ENCODE measurements at places on chromosomes 1 and 21.

DNA sequence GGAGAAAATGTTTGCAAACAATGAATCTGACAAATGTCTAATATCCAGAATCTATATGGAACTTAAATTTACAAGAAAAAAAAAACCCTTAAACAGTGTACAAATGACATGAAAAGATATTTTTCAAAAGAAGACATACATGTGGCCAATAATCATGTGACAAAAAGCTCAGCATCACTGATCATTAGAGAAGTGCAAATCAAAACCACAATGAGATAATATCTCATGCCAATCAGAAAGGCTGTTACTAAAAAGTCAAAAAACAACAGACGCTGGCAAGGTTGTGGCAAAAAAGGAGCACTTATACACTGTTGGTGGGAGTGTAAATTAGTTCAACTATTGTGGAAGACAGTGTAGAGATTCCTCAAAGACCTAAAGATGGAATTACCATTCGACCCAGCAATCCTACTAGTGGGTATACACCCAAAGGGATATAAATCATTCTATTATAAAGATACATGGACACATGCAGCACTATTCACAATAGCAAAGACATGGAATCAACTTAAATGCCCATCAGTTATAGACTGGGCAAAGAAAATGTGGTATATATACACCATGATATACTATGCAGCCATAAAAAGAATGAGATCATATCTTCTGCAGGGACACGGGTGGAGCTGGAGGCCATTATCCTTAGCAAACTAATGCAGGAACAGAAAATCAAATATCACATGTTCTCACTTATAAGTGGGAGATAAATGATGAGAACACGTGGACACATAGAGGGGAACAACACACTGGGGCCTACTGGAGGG, 123.2 kb downstream of the PTPRC start:
- DNase-seq = no peak

DNA sequence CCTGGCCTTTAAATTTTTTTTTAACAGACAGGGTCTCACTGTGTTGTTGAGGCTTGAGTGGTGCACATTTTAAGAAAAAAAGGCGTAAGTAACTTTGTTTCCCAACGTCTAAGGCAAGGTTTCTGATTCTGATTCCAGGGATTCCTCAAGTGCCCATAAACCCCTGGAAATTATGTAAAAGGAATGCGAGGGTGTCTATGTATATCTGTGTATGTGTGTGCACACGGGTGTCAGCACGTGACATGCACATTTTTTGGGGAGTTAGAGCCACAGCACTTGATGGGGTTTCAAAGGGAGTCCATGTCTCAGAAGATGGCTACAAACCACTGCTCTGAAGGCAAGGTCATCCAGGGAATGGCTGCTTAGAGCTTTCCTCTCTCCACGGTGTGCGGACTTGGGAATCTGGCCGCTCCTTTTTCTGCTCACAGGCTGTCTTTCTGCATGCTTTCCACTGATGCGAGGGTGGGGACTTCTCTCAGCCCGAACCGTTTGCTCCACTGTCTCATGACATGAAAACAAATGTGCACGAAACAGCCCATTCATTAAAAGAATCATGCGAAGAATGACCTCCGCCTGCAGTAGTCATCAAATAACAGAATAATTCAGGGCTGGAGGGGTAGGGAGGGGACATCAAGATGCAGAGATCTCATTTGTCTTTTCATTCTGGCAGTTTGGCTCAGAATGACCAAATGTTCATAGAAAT, 18.7 kb upstream of the RERE start:
- no peak for DNase-seq

DNA sequence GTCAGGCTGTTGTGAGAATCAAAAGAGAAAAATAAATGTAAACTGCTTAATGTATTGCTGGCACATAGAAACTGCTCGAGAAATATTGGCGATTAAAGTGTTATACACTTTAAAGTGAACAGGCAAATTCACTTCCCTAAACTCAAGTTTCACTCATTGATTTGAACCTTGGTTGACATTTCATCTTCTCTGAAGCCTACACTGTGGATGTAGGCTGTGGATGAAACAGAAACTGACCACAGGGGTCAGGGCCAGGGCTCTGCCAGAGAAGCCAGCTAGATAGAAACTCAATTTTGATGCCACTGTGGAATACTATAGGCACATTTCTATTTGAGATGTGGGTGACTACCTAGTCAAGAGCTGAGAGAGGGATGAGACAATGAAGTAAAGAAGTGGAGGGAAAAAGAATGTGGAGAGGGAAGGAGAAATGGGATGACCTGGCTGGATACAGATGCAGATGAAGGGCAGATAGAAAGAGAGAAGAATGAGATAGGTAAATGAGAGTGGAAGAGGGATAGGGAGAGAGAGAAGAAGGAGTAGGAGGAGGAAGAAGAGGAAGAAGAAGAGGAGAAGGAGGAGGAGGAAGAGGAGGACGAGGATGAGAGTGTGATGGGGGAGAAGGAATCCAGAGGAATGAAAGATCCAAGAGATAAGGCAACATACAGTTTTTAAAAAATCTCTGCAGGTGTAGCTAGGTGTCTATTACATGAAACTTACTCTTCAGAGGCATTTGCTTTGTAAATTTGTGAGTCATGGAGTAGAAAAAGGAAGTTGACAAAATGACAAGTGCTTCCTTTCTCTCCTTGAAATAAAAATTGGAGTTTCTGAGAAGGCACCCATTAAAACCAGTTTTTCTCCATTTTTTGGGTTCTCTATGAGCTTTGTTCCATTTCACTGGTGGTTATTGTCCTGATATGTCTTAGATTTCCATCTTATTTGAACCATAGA, 17.4 kb upstream of the CD1D start:
- no peak for DNase-seq

DNA sequence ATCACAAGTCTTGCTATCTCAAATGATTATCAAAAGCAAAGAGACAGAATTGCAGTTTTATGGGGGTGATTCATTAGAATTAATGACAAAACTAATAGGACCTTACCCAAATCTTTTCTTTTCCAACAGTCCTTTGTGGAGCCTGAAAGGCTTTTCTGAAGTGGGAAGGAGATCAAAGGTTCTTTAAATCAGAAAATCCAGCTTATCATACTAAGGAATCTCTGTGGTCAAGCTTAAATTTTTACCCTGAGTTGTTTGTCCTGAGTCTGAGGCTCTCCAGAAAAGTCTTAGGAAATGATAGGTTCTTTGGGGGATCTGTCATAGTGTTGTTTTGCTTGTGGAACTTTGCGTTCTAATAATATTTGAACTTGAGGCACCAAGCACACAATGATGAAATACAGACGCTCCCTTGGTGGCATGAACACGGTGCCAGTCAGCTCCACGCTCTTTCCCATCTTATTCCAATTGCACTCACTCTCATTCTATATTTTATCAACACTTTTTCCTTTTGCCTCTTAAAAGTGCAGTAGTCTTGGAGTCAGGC, 38.0 kb upstream of the COL24A1 start:
- DNase-seq = no peak

DNA sequence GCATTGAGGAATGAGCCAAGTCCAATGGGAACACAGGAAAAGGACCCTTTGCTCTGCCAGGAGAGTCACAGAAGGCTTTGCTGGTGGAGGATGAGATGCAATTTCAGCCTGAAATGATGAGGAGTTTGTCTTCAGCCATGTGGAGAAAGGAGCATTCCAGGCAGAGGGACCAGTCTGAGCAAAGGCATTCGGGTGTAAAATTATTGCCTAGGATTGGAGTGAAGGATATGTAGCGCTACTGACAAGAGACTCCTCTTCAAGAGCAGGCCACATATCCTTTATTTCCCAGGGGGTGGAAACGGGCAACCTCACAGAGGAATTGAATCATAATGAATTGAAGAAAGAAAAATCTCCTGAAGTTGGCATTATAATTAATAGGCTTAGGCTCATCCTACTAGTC, 1.1 kb upstream of the CSF1 start:
- DNase-seq = no peak

- no peak for DNase-seq
Measured at GRCh38 chr1:44249543-44249942, 36.3 kb downstream of the DMAP1 start.

GRCh38 chr1:13730751-13731482, 30.9 kb downstream of the PRDM2 start:
- DNase-seq = no peak

DNA sequence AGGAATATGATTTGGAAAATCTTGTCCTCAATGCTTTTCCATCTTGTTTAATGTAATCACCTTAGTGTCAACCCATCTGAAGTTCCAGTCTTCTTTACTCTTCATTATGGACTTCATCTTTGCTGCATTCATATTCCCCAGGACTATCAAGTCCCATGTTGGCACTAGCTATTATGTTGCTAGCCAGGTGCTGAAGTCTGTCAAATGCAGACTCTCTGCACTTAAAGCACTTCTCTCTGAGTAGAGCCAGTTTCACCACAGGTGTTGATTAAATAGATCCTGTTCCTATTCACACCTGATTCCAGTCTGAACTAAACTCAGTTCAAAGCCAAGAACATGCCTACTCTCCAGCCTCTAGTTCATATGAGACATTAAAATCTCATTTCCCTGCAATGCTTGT, 75.0 kb upstream of the PKN2 start:
- DNase-seq = no peak

DNA sequence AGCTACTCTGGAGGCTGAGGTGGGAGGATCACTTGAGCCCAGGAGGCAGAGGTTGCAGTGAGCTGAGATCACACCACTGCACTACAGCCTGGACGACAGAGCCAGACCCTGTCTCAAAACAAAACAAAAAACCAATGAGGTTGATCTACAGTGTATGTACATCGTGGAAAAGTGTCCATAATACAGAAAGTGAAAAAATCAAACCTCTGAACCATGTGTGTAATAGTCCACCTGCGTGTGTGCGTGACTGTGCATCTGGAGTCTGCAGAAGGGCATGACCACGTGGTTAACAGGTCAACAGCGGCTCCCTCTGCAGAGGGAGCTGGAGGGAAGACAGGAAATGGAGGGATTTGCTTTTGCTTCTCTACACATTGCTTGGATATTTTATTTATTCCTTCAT, 32.4 kb upstream of the ENO1 start:
- no peak for DNase-seq

- DNase-seq = no peak
Measured at GRCh38 chr1:152626744-152627143, 3.8 kb upstream of the LCE3A start.

GRCh38 chr1:29496701-29497100, 260.4 kb downstream of the PTPRU start:
- no peak for DNase-seq

DNA sequence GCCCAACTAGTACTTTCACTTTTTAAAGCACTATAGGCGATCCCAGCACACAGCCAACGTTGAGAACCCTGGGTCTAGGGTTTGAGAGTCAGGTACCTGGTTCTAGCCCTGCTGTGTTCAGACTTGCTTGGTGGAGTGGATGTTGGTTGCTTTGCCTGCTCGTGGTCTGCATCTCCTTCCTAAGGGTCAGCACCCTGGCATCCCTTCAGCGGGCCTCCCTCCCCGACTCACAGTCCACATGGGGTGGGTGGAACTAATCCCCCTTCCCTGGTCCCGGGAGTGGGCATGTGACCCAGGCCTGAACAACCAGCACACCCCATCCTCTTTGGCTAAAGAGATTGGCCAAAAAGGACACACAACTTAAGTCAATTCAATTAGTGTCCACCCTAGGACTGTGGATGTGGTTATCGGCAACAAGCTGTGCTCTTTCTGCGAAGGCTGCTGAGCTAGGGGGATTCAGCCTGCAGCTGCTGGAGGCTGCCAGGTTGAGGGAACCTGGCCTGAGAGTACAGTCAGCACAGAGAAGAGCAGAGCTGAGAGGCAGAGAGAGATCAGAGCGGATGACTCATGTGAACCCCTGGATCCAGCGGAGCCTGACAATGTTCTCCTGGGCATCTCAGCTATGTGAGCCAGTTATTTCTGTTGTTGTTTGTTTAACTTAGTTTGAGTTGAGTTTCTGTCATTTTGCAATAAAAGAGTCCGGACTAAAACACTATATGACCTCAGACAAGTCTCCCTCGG, 138.9 kb downstream of the ACTL8 start:
- DNase-seq = no peak

- no peak for DNase-seq
Measured at GRCh38 chr1:212718499-212718898, 18.9 kb upstream of the BATF3 start.

DNA sequence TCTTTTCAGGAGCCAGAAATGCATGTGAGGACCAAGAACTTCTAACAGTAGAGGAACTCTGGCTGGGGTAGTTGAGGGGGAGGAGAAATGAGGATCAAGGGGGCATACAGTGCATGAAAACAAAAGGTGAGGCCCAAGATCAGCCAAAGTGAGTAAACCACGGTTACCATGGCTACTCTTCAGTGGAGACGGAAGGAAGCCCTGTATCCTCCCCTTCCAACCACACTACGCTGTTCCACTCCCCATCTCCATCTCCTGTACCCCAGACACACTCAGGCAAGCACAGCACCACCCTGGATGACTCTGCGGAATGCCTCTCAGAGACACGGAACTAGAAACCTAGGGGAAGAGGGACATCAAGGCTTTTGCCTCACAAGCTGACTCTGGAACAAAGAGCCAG, 157.6 kb upstream of the CAMK1G start:
- no peak for DNase-seq
